ENCODE measurements at places on chromosomes 4 and X.

GRCh38 chr4:39732728-39733127 is 34.8 kb downstream of the UBE2K start:
- DNase-seq = no peak

DNA sequence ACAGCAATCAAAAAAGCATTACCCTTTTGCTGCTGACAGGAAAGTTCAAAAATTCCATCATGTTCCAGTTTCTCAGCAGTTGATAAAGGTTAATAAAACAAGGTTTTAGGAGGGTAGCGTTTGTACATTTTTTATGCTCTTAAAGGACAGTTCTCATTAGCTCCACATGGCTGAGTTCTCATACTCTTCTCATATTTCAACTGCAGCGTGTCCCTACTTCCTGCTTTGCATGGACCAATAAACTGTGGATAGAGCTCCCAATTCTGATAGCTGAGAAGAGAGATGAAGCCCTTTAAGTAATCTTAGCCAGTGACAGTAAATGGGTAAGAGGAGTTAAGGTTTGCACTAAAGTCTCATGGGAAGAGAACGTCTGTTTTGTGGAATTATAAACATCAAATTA is 53.5 kb downstream of the SPANXA2 start:
- DNase-seq = no peak

GRCh38 chrX:135383249-135383648 is 38.5 kb upstream of the SMIM10L2A start:
- no peak for DNase-seq

GRCh38 chr4:66949419-66949818 is 595.9 kb downstream of the CENPC start:
- DNase-seq = no peak

DNA sequence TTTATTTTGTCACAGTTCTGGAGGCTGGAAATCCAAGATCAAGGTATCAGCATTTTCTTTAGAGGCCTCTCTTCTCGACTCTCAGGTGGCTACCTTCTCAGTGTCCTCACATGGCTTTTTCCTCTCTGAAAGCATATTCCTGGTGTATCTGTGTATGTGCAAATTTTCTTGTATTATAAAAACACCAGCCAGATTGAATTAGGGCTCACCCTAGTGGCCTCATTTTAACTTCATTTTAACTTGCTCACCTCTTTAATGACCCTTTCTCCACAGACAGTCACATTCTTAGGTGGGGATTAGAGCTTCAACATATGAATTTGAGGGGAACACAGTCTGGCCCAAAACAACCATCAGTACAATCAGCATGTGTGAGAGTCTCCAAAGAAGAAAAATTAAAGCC is 542.4 kb upstream of the FAM241A start:
- DNase-seq = no peak

- DNase-seq = no peak
Measured at GRCh38 chr4:107978716-107979451, 10.8 kb upstream of the HADH start.

DNA sequence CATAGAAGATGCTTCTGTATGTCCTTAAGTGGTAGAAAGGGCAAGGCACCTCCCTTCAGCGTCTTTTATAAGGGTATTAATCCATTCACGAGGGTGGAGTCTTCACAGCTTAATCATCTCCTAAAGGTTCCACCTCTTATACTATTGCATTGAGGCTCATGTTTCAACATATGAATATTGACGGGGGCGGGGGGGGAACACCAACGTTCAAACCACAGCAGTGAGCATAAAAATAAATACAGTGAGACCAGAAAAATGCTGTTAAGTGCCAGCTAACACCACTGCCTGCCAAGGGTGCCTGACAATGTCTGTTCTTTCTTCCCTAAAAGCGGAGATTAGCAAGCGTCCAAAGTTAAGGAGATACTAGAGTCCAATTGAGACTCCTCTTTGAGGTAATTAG is 323.3 kb downstream of the STK32B start:
- no peak for DNase-seq

- no peak for DNase-seq
Measured at GRCh38 chr4:109548655-109549054, 11.4 kb upstream of the MCUB start.

DNA sequence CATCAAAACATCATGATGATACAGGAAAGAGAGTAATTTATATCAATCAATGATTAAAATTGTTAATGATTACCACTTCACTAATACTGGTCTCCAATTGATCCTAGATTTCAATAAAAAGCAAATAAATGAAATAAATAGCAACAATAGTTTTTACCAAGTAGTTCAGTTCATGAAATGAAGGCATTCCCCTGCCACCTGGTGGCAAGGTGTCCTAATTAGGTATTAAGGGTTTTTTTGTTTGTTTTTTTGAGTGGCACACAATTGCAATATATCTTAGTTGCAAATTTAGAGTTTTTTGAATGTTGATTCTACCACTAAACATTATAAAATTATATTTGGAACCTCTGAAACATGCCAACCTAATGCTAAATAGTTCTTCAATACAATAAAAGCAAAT is 157.4 kb upstream of the PDE5A start:
- no peak for DNase-seq

DNA sequence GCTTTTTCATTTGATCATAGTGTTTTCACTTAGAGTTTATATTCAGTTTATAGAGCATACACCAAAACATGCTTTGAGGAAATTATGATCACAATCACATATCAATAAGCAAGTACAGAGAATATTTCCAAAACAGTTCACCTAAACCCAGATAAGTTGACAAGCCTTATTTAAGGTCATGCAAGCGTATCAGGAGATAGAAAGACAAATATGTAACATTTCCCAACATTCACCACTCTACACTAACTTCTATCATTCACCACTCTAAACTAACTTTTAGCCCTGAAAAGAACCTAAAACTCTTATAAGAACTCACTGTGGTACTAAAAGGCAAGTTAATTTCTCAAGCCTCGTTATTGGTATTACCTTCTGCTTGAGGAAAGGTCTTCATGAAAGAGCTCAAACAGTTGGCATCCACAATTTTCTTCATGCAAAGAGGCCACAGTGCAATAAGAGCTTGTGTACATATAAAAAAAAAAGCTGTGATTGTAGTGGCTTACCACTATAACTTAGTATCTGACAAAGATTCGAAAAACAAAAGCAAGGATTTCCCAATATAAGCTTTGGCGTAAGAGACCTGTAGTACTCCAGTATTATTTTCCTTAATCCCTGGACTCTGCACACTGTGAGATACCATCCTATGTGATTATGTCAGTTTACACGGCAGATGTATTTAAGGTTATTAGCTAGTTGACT is 903.3 kb downstream of the STIM2 start:
- no peak for DNase-seq

DNA sequence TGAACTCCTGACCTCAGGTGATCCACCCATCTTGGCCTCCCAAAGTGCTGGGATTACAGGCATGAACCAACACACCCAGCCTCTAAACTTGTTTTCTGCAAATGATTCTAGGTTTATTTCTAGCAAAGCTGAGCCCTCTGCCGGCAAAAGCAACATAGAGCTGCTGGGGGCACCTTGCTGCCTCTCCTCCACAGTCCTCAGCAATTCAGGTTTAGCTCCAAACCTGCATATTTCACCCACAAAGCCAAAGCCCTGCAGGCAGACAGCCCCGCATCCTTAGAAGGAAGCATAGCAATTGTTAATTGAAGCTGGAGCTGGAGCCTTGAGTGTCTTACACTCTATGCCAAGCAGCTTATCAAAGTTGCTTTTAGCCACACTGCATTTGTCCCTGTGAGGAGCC is 24.9 kb upstream of the OCIAD2 start:
- no peak for DNase-seq

DNA sequence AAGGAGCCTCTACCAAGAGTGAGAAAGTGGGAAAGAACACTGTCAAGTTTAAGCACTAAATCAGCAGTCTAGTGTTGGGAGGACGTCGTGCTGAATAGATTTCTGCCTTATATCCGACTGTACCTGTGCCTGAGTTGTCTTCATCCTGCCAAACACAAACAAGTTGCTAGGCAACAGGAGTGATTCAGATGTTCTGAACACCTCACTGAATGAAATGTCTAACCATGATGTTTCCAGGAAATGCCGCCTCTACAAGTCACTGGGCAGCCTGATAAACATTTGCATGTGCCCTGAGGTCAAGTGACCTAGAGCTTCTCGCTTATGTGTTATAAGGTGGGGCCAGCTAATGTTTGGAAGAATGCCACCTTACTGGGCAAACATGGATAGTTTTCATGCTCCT is 37.9 kb downstream of the SGMS2 start:
- no peak for DNase-seq

GRCh38 chr4:124307143-124307542 is 405.4 kb downstream of the ANKRD50 start:
- DNase-seq = no peak

- DNase-seq = no peak
Measured at GRCh38 chr4:52951016-52951415, 88.9 kb downstream of the RASL11B start.

- DNase-seq = no peak
Measured at GRCh38 chrX:99091459-99091858, 1318.6 kb downstream of the PCDH19 start.

- no peak for DNase-seq
Measured at GRCh38 chr4:663046-663437, 11.0 kb downstream of the ATP5ME start.

DNA sequence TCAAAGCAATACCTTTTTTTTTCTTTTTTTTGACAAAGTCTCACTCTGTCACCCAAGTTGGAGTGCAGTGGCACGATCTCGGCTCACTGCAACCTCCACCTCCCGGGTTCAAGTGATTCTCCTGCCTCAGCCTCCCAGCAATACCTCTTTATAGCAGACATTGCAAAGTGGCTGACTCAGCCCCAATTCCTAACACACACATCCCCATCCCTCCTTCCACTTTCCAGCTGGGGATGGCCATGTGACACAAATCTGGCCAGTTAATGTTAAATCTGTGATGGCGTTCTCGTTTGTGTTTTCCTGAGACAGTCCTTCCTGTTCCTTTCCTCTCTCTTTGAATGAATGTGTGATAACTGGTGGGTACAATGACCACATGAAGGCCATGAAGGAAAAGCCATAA is 276.2 kb upstream of the KLF3 start:
- no peak for DNase-seq

DNA sequence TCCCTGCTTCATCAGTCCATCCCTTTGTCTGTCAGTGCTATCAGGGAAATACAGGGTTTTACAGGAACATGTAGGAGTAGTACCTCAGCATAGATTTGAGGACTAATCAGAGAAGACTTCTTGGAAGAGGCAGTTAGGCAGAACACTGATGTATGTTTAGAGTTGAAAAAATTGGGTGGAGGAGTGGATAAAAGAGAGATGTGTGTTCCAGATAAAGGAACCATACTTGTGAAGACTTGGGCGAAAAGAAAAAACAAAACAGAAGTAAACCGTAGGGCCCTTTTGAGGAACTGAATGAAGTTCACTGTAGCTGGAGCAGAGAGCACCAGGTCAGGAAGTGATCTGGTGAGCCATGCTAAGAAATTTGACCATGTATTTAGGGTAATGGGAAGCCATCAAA is 32.3 kb downstream of the AFF1 start:
- DNase-seq = no peak

DNA sequence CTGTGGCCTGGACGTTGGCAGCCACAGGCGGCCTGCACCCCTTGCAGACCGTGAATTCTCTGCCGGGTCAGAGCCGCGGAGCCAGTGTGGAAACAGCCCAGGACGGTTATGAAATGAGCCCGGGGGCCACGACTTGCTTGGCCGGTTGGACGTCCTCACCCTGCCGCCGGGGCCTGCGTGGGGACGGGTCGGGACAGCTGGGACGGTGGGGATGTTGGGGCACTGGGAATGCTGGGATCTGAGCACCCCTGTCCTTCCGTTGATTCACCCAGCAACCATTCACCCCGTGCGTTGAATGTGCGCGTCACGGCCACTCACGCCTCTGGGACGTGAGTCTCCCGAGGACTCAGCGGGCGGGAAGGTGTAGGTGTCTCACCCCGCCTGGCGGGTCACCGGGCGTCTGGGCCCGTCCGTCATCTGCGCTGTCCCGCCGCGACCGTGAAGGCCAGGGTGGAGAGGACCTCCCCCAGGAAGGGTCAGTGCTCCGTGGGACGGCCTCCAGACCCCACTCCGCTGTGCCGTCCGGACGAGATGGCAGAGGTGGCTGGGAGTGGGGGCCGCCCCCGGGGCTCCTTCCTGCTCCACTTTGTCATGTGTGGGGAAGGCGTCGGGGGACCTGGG is 4.5 kb upstream of the PLCXD1 start:
- DNase-seq = no peak

GRCh38 chr4:9832640-9833039 is 51.2 kb downstream of the DRD5 start:
- DNase-seq = no peak

GRCh38 chr4:128573781-128574508 is 235.6 kb upstream of the JADE1 start:
- DNase-seq = no peak

GRCh38 chrX:94389044-94389443 is 715.0 kb downstream of the FAM133A start:
- no peak for DNase-seq

DNA sequence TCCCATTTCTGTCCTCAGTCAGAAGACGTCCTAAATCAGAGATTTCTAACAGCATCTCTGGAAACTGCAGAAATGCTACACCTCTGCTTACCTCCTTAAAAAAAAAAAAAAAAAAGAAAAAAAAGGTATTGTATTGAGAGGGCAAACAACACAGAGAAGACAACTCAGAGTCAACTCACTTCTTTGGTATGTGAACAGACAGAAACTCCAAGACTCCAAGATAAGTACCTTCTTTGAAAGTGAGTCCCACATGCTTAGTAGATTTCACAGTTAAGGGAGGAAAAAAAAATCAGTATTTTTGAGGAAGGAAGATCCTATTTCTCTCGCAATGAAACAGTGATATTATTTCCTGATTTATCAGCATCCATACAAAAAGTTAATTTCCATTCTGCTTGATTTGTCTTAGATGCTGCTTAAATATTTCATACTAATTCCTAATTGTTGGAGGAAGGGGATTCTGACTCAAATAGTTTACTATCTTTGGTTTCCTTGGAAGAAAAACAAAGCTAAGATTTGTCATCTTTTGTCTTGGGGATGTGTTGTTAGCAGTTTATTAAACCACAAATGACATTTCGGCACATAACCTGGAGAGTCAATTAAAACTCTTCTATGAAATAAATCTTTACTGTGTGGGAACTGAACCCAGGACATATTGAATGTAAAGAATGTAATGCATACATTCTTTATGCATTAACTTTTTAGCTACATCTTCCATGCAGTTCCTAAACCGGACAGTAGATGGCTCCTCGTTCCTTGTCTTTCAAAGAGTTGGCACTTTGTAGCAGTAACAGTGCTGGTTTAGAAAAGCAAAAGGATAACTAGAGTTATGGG is 4.7 kb downstream of the RASGEF1B start:
- DNase-seq = peak; percentile 64
